ENCODE measurements at places on chromosomes 5 and 9.

DNA sequence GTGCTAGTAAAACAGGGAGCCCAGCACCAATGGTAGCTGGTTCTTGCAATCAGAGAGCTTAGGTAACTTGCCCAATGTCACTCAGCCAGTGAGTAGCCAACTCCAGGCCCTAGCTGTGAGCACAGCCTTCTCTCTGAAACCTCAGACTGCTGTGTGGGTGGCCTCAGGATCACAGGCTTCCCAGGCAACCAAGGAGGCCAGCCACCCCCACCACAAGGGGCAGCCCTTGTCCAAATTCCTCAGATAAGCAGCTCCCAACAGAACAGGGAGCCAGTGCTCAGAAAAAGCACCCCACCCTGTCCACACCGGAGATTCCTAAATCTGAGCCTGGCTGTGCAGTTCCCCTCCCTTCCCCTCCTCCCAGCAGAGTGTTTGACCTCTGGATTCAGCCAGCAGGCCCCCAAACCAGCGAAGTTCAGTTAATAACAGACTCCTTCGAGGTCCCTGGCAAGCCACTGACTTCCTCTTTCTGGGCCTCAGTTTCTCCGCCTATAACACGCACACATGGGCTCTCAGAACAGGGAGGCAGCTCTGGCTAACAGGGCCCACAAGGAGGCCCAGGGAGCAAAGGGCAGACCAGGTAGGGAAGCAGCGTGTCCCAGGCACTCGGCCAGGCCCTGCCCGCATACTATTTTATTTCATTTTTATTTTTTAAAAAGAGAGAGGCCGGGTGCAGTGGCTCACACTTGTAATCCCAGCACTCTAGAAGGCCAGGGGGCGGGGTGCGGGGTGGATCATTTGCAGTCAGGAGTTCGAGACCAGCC, 2.7 kb downstream of the EEIG1 start:
- no peak for DNase-seq

DNA sequence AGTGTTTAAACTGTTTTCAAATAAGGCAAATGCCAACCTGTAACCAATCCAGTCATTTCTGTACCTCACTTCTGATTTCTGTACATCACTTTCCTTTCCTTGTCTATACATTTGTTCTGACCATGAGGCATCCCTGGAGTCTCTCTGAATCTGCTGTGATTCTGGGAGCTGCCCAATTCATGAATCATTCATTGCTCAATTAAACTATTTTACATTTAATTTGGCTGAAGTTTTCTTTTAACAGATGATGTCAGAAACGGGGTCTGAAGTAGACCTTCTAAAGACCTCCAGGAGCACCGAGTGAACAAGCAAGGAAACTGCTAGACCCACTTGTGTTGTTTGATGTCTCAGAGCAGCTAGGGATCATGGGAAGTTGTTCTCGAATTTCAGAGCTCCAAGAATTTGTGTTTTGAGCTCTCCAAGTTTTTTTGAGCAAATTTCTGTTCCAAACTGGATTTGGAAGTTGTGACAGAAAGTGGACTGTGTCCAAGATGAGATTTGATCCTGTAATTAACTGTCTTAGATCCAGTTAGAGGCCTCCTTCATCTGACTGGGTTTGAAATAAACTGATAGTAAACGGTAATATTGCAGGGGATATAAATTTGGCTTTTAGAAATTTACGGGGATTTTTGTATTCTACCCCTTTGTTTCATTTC, 490.8 kb upstream of the ST8SIA4 start:
- DNase-seq, result no peak

GRCh38 chr5:16889203-16889971, 46.7 kb downstream of the MYO10 start:
- DNase-seq, result no peak

DNA sequence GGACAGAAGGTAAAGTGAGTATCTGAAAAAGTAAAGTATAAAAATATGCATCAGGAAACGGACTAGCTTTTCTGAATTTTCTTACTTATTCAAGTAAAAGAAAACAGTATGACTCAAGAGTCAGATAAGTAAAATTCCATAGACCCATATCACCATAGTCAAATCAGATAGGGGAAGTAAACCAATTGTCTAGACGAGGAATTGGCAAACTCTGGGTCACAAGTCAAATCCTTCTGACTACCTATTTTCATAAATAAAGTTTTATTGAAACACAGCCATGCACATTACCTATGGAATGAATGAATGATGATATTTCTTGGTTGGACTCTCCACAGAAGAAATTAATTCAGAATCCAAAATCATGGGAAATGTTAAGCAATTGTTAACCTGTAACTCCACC, 59.1 kb upstream of the TMC1 start:
- no peak for DNase-seq
